ENCODE measurements at places on chromosomes 7 and 10.
A peak's percentile ranks its signal among the peaks of the same experiment; 100 is the strongest.

GRCh38 chr10:132721725-132722124 is 64.2 kb downstream of the NKX6-2 start:
- H3K27ac ChIP-seq: no peak overlapping the region
- no peaks in the 10 kb centered on the region for H3K36me3 ChIP-seq
- DNase-seq: no peak
- no peak overlapping the region for H3K4me3 ChIP-seq
- H3K27me3 ChIP-seq: no peaks in the 10 kb centered on the region

- DNase-seq: peak; percentile 7
- H3K27ac ChIP-seq: no peak overlapping the region
- no peaks in the 10 kb centered on the region for H3K27me3 ChIP-seq
- no peak overlapping the region for H3K4me3 ChIP-seq
- H3K36me3 ChIP-seq: no peaks in the 10 kb centered on the region
These were observed 338.5 kb downstream of the ADARB2 start for GRCh38 chr10:1398626-1399410.

GRCh38 chr7:47301657-47302295 is 280.1 kb downstream of the TNS3 start:
- no peaks in the 10 kb centered on the region for H3K36me3 ChIP-seq
- H3K4me3 ChIP-seq: no peak overlapping the region
- H3K27me3 ChIP-seq: no peaks in the 10 kb centered on the region
- no peaks in the 10 kb centered on the region for H3K4me1 ChIP-seq
- no peak for DNase-seq

- H3K4me1 ChIP-seq: peaks cover 2% of the 10 kb centered on the region
- no peak for DNase-seq
- H3K27me3 ChIP-seq: peaks cover 5% of the 10 kb centered on the region
- no peak overlapping the region for H3K4me3 ChIP-seq
- H3K27ac ChIP-seq: no peak overlapping the region
- H3K36me3 ChIP-seq: no peaks in the 10 kb centered on the region
These were observed 95.4 kb downstream of the CREB5 start for GRCh38 chr7:28507525-28508282.

GRCh38 chr7:157008206-157009169 is 2.0 kb downstream of the MNX1 start:
- no peak for DNase-seq
- peaks cover 4% of the 10 kb centered on the region for H3K36me3 ChIP-seq
- no peak overlapping the region for H3K27ac ChIP-seq
- peaks cover 24% of the 10 kb centered on the region for H3K4me1 ChIP-seq

DNA sequence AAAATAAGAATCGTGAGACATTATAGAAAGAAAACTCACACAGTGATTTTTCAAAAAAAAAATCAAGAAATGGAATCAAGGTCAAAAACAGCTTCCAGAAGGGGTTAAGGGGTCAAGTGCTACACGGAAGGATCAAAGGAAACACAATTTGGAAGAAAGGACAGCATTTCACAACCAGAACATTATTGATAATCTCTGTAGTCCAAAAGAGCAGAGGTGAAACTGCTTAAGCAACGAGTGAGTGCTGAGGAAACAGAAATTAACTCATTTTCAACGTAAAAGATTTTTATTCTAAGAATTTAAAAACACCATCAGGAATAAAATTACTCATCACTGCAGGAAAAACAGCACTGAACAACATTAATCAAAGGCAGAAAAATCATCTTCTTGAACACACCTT is 23.5 kb downstream of the MINDY3 start:
- no peak for DNase-seq
- no peak overlapping the region for H3K4me3 ChIP-seq
- H3K4me1 ChIP-seq: peaks cover 30% of the 10 kb centered on the region
- H3K27ac ChIP-seq: no peak overlapping the region

DNA sequence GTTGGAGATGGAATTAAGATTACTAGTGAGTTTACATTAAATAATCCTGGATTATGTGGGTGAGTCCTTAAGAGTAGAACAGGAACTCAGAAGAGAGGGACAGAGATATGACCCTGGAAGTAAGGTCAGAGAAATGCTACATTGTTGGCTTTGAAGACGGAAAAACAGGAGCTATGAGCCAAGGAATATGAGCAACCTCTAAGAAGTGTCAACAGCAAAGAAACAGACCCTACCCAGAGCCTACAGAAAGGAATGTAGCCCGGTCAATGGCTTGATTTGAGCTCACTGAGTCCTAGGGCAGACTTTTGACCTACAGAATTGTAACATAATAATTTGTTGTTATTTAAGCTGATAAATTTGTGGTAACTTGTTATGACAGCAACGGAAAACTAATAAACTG is 304.9 kb downstream of the IPMK start:
- no peaks in the 10 kb centered on the region for H3K4me1 ChIP-seq
- DNase-seq: no peak
- H3K4me3 ChIP-seq: no peak overlapping the region
- no peaks in the 10 kb centered on the region for H3K36me3 ChIP-seq
- no peak overlapping the region for H3K27ac ChIP-seq

DNA sequence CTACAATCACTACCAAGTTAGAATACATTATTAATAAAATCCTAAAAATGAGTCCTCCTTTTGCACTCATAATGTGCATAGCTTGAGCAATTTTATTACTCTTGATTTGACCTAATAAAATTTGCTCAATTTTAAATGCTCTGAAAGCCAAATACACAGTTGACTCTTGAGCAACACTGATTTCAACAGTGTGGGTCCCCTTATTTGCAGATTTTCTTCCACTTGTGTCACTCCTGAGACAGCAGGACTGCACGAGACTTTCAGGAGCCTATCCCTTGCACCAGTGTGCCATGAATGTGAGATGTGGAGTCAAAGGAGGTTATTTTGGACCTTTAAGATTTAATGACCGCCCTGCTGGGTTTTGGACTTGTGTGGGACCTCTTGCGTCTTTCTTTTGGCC is 23.2 kb downstream of the RNF216 start:
- H3K4me3 ChIP-seq: no peak overlapping the region
- no peaks in the 10 kb centered on the region for H3K27me3 ChIP-seq
- H3K36me3 ChIP-seq: peaks cover 27% of the 10 kb centered on the region
- H3K4me1 ChIP-seq: no peaks in the 10 kb centered on the region
- H3K27ac ChIP-seq: no peak overlapping the region

DNA sequence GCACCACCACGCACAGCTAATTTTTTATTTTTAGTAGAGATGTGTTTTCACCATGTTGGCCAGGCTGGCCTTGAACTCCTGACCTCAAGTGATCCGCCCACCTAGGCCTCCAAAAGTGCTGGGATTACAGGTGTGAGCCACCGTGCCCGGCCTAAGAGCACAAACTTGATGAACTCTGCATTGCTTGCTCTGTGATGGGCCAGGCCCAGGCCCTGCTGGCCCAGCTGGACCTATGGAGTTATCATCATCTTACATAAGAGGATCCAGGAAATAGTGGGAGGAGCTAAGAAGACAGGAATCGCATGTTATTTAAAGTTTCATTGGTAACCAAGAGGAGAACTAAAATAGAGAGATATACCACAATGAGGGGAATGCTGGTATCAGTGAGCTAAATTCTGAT is 86.9 kb downstream of the DAGLB start:
- no peaks in the 10 kb centered on the region for H3K27me3 ChIP-seq
- no peak overlapping the region for H3K4me3 ChIP-seq

- no peaks in the 10 kb centered on the region for H3K36me3 ChIP-seq
- no peak for DNase-seq
- H3K27me3 ChIP-seq: no peaks in the 10 kb centered on the region
- H3K4me3 ChIP-seq: no peak overlapping the region
- H3K27ac ChIP-seq: no peak overlapping the region
These were observed 609.8 kb upstream of the MKI67 start for GRCh38 chr10:128735996-128736395.

GRCh38 chr7:136303162-136303561 is 326.0 kb upstream of the MTPN start:
- no peaks in the 10 kb centered on the region for H3K36me3 ChIP-seq
- no peaks in the 10 kb centered on the region for H3K27me3 ChIP-seq
- no peak for DNase-seq
- no peak overlapping the region for H3K27ac ChIP-seq
- no peaks in the 10 kb centered on the region for H3K4me1 ChIP-seq

- no peaks in the 10 kb centered on the region for H3K36me3 ChIP-seq
- H3K4me1 ChIP-seq: no peaks in the 10 kb centered on the region
- no peak overlapping the region for H3K4me3 ChIP-seq
- no peak overlapping the region for H3K27ac ChIP-seq
- no peaks in the 10 kb centered on the region for H3K27me3 ChIP-seq
These were observed 13.7 kb downstream of the ITGB8 start for GRCh38 chr7:20344396-20344795.

GRCh38 chr10:112883360-112884178 is 66.5 kb upstream of the TCF7L2 start:
- no peak overlapping the region for H3K27ac ChIP-seq
- H3K4me1 ChIP-seq: no peaks in the 10 kb centered on the region
- no peak for DNase-seq
- H3K4me3 ChIP-seq: no peak overlapping the region
- H3K27me3 ChIP-seq: peaks cover 4% of the 10 kb centered on the region
- no peaks in the 10 kb centered on the region for H3K36me3 ChIP-seq

DNA sequence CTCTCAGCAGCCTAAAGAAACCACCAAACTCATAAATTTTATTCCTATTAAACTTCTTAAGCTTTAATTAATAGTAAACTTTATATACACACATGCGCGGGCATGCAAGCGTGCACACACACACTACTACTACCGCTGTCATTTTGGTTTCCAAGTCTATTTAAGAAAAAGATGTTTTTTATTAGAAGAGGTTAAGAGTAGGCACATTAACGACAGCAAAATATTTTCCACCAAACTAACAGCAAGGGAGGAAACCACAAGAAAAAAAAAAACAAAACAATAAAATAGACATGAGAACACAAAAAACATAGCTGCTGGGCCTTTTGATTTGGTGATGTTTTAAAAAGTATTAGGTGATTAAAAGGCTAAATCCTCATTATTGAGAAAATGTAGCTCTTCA is 28.6 kb downstream of the RTKN2 start:
- peaks cover 39% of the 10 kb centered on the region for H3K4me1 ChIP-seq
- peak overlapping the region; percentile 18 for H3K27ac ChIP-seq
- no peak for DNase-seq
- H3K27me3 ChIP-seq: no peaks in the 10 kb centered on the region
- H3K4me3 ChIP-seq: no peak overlapping the region

DNA sequence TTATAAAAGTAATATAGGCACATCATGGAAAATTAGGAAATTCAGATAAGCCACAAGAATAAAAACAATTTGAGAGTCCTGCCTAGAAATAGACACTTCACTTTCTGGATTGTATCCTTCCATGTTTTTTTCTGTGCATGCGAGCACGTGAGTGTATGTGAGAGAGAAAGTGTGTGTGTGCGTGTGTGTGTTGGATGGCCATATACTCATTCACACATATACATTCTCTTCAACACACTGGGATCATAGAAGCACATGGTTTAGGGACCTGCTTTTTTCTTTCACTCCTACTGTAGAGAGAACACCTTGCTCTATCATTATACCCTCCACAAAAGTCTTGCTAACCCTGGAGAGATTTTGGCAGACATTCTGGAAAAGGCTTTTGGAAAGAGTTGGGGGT is 7.5 kb downstream of the FFAR4 start:
- peaks cover 54% of the 10 kb centered on the region for H3K27me3 ChIP-seq
- H3K4me1 ChIP-seq: peaks cover 8% of the 10 kb centered on the region
- DNase-seq: no peak
- no peaks in the 10 kb centered on the region for H3K36me3 ChIP-seq
- no peak overlapping the region for H3K27ac ChIP-seq
- no peak overlapping the region for H3K4me3 ChIP-seq

- no peak overlapping the region for H3K4me3 ChIP-seq
- no peaks in the 10 kb centered on the region for H3K4me1 ChIP-seq
- no peaks in the 10 kb centered on the region for H3K27me3 ChIP-seq
- no peaks in the 10 kb centered on the region for H3K36me3 ChIP-seq
These were observed 17.4 kb downstream of the SLC13A4 start for GRCh38 chr7:135710417-135711138.

DNA sequence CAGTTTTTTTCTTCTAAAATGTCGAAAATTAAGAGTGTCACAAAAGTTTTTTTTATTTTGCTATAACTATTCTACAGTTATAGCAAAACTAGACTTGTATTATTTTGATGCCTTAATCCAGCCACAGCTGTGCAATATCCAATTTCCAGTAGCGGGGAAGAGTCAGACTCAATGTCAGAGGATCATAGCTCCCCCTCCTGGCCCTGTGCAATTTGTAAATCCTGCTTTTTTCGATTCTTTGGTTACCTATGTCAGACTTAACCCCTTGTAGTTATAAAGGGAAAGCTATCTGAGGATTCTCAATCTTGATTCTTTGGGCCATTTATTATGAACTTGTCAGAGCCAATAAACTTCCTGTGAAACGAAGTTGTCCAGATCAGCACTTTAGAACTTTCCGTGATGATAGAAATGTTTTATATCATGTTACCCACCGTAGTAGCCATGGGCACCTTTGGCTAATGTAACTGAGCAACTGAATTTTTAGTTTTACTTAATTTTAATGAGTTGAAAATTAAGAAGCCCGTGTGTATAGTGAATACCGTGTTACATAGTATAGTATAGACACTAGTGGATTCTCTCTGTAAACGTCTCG is 87.7 kb upstream of the PRKCQ start:
- H3K4me1 ChIP-seq: peaks cover 31% of the 10 kb centered on the region
- no peak overlapping the region for H3K4me3 ChIP-seq
- no peak overlapping the region for H3K27ac ChIP-seq
- no peaks in the 10 kb centered on the region for H3K36me3 ChIP-seq
- DNase-seq: peak; percentile 57

DNA sequence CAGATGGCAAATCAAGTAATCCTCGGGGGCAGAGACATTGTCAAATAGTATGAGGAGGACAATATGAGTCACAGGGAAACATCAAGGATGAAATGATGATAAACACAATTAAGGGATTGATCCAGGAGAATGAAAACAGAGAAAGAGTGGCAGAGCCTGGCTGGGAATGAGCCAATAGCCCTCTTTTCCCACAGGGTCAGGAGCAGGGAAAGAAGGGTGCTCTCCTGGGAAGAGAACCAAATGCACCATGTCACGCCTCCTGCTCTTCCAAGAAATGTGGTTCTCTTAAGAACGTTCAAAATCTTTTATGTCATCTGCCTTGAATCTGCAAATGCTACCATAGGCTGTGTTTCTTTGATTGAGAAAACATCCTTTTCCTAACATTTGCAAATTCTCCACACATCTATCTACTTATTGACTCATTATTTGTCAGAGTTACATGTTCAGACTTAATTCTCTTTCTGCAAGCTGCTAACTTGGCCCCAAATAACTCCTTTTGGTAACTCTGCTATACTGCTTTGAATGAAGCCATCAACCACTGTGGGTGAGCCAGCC is 50.6 kb downstream of the HIPK2 start:
- H3K36me3 ChIP-seq: peaks cover 15% of the 10 kb centered on the region
- no peak overlapping the region for H3K27ac ChIP-seq
- peaks cover 31% of the 10 kb centered on the region for H3K4me1 ChIP-seq
- no peak overlapping the region for H3K4me3 ChIP-seq

Measured in activated CD4-positive, alpha-beta memory T cell treated with anti-CD3 and anti-CD28 coated beads, Interleukin-2, amount 10 ng/mL, durations not matched to agents 7 days and 5 days (primary cell).